ENCODE measurements at places on chromosomes 6 and 20. TPM values are rescaled to one million over a fixed set of nuclear protein-coding genes. Genes with fewer than 3 reads are reported as not detected.

The PPP1R3G gene
- not detected for total RNA-seq

The MCHR2 gene
- total RNA-seq: not detected

The DSP gene
- not detected for total RNA-seq

The CNKSR3 gene
- total RNA-seq: not detected

The B3GALT4 gene
- 19.7 TPM for total RNA-seq

The MOCS1 gene
- 0.37 TPM for total RNA-seq

The TFAP2A gene
- total RNA-seq: not detected

The BNIP5 gene
- not detected for total RNA-seq

The TSBP1 gene
- not detected for total RNA-seq

The FRS3 gene
- 5.3 TPM for total RNA-seq
